ENCODE measurements at places on chromosomes 7 and 10.

- no peak for DNase-seq
These were observed 73.3 kb upstream of the PRKG1 start for GRCh38 chr10:51000976-51001375.

- DNase-seq = peak; percentile 44
These were observed 111.4 kb upstream of the JCAD start for GRCh38 chr10:30170814-30171213.

GRCh38 chr10:48531486-48531885 is 73.4 kb downstream of the ARHGAP22 start:
- DNase-seq = no peak

GRCh38 chr7:4479367-4480039 is 202.6 kb upstream of the FOXK1 start:
- peak; percentile 76 for DNase-seq

DNA sequence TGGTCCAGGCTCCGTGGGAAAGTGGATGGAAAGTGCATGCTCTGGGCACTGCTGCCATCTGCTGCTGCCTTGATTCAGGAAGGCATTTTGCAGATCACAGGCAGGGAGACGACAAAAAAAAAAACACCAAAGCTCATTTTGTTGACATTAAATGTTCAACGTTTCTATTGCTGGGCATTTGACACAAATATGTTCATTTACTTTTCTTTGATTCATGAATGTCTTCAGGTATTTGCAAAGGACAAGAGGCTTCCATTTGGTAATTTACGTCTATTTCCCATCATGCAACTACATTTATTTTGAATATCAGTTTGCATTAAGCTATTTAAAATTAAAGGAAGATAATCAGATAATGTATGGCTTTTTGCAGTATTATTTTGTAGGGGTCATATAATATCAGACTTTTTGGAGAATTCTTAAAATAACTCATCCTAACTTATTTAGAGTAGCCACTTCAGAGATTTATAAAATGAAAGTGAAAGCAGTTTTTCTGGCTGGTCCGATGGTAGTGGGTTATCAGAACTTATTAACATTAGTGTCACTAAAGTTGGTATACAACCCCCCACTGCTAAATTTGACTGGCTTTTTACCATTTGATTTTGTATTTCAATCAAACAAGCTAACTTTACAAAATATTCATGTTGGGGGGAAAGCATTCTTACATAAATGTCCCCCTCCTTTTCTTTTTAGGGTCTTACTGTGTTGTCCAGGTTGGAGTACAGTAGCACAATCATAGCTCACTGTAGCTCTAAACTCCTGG is 65.3 kb downstream of the PDIA4 start:
- DNase-seq = no peak

- no peak for DNase-seq
These were observed 563.0 kb downstream of the PARD3 start for GRCh38 chr10:34252111-34252510.

DNA sequence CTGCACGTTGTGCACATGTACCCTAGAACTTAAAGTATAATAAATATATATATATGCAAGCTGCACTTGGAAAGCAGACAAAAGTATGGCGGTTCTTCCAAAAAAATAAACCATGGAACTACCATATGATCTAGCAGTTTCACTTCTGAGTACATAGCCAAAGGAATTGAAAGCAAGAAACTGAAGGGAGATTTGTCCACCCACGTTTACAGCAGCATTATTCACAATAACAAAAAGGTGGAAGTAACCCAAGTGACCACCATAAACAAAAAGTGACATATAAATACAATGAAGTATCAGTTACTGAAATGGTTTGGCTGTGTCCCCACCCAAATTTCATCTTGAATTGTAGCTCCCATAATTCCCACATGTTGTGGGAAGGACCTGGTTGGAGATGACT is 525.3 kb upstream of the CELF2 start:
- DNase-seq = no peak

- DNase-seq = no peak
These were observed 176.2 kb downstream of the PTEN start for GRCh38 chr10:88039496-88040200.

DNA sequence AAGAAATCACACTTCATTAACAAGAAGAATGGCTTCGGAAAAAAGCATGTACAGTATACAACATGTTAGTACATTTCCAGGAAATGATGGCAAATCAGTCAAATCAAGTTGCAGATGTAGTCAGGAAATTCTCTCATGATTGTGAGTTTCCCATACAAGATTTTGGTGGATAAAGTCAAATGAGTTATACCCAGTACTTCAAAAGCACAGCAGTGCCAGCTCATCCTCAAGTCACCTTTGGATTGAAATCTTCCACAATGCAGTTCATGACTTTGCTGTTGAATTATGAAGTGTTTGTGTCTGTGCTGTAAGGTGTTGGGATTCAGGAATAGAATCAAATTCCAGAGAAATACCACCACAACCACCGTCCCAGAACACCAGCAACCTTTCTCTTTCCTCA is 301.3 kb upstream of the BMPER start:
- no peak for DNase-seq

DNA sequence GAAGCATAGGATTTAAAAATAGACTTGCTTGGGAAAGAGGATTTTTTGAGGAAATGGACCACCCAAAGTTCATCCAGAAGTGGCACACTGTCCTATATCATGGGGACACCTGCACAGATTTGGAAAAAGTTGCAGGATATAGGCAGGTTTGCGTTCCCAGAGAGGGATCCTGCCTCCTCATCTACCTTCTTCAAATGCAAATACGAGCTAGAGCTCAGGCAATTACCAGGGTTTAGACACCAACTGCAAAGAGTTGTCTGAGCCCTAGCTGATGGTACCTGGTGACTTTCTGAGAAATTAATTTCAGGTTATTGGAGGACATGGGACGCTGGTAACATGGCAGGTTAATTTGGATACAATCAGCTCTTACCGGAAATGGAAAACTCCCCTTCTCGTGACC is 423.7 kb upstream of the MTPN start:
- no peak for DNase-seq

- no peak for DNase-seq
These were observed 191.5 kb downstream of the OTUD1 start for GRCh38 chr10:23630376-23630775.

- no peak for DNase-seq
These were observed 52.6 kb downstream of the ITGB1 start for GRCh38 chr10:32905466-32905865.

DNA sequence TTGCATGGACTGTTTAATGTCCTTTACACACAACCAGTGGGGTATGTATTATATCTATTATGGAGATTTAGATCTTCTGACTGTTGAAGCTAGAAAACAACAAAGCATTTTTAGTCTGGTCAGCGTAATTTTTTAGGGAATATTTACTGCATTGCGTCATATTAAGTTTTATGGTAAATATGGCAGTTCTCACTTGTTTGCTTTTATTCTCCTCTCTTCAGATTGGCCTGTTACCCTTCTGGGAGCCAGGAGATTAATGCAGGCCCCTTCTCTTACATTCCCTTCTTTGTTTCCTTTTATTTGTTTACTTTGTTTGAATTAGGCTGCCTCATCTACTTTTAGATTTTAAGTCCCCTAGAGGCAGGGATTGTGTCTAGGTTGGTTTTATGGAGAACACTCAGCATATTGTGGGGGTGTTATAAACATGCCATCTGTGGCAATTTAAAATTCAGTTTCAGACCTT is 13.8 kb downstream of the UBE2D1 start:
- no peak for DNase-seq

DNA sequence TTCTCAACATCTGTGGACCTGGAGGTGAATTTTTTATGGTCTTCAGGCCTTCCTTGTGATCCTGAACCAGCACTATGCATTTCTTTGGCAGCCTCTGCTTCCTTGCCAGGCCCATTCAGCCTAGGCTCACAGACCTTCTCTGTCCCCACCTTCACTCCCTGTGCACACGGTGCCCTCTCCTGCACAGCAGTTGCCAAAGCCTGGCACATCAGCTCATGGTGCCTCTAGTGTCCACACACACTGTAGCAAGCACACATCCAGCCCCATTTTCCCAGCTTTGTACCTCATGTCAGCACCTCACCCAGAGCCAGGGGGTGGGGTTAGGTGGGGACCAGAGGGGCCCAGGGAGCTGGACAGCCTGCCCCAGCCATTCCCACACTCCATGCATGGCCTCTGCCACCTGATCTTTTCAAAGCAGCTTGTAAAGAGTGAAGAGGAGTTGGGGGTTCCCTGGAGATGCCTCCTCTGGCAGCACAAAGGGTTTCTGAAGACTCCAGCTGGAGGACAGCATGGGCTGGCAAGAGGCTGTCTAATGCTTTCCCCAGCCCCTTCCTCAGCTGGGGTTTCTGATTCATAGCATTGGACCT is 57.9 kb upstream of the TMEM72 start:
- no peak for DNase-seq

- DNase-seq = peak; percentile 10
These were observed 314.2 kb upstream of the GNAI1 start for GRCh38 chr7:79820387-79820786.

DNA sequence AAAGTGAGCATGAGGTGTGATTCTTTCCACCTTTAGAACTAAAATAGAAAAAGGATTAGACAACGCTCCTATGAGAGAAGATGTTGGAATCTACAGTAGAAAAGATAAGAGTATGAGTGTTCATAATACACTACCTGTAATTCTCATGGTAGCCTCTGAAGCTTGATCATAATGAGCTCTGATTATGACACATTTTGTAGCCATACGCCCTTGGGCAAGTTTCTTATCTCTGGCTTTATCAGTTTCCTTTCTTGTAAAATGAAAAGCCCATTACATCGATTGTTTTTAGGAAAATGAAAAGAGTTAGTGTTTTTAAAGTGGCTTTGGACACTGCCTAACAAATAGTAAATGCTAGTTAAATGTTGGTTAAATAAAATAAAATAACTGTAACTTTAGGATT is 22.4 kb upstream of the PRSS58 start:
- no peak for DNase-seq

- DNase-seq = no peak
These were observed 216.2 kb downstream of the SEMA3D start for GRCh38 chr7:84970670-84971069.

- no peak for DNase-seq
These were observed 5.5 kb upstream of the OPN1SW start for GRCh38 chr7:128781126-128781525.

GRCh38 chr10:11823122-11823988 is at the start of gene PROSER2:
PROSER2 (plus strand) TSS chr10:11823356; CDS start chr10:11852078, 28,722 bp downstream.
- peak; percentile 64 for DNase-seq

DNA sequence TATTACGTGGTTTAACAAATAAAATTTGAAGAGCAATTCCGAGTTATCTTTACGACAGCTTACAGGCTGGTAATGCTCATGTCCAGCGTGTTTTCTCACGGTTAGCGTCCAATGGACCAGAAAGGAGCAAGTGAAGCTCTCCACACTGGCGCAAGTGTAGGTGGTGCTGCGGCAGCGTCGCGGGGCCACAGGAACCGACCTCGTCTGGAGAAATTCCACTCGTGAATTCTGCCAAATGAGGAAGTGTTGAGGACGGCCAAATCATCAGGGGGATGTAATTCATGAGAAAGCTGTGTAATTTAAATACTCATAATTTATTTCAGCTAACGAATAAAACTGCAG is 350 bp upstream of the ZNF37A start:
- no peak for DNase-seq

- DNase-seq = no peak
These were observed 956.6 kb downstream of the GATA3 start for GRCh38 chr10:9010931-9011670.

DNA sequence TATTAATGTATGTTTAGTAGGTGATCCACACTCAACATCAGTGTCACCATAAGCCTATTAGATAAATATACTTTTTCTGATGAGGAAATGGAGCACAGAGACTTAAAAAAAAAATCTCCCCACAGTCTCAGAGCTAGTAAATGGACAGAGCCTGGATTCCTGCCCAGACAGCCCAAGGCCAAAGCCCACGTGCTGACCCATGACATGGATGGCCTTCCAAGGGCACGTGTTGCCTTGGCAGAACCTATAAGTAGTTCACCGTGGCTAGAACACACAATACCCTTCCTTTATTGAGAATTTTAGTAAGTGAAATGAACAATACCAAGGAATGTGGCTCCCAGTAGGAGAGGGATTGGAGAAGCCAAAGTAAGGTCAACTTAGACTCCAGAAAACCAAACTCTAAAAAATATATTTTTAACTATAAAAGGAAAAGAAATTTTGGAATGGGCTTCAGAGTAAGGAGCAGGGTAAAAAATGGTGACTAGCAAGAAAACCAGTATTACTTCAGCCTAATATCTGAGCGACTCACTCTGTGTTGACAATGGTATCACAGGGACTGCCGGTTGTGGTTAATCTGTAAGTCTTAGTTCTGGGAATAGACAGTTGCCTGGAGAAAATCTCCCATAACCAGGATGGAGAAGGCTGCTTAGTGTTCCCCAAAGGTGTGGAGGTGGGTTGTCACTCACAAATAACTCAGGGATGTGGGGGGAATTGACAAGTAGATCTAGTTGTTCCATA is 223.0 kb downstream of the SORCS1 start:
- no peak for DNase-seq

- no peak for DNase-seq
These were observed 116.4 kb downstream of the PTEN start for GRCh38 chr10:87979847-87980246.

DNA sequence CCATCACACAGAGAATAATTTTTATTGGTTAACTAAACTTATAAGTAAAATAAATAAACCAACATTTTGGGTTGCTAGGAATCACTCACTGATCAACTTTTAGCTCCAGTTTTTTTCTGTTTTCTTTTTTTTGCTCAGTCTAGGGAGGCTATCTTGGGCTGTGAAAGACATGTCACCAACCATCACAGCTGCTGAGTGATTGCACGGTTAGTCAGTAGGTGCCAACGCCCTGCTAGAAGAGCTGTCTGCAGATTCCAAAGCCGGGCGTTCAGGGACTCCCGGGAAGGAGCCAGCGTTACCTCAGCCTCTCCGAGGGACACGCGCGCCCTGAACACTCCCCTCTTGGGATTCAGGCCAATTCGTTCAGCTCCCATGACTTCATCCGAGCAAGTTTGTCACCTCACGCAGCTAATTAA is 604 bp upstream of the STAM start:
- DNase-seq = peak; percentile 79

DNA sequence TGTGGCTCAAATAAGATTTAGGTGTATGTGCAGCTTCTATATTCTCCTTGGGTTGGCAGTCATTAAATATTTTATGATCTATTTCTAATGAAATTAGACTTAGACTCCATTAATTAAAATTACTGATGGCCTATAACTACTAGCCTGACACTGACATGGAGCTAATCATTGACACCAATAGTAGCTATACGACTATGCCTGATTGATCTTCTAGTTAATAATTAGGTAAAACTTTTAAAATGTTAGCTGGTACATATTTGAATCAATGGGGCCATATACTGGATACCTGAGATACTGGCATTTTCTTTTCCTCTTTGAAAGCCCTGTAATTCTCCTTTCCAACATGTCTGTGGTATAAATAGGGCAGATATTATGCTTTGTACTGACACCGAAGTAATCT is 14.4 kb downstream of the WEE2 start:
- DNase-seq = no peak

DNA sequence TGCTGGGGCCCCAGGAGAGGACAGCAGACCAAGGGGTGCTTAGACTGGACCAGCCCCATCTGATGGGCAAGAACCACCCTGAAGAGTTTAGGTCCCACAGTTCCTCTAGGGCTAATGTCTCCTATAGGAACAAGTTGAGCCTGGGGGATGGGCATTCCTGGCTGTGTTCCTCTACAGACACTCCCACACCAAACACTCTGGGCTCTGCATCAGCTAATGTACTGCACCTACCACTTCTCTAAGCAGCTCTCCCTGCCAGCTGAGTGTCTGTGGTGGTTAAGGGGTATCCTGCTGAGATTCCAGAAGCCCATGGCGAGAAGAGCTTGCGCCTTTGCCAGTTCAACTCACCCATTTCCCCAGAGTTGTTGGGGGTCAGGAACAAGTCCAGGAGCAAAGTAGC is 284.1 kb upstream of the CSTF2T start:
- DNase-seq = no peak

Data from RWPE1 (cell line).